Stimulated activated CD8-positive, alpha-beta memory T cell treated with anti-CD3 and anti-CD28 coated beads, Interleukin-7, amount 100 ng/mL, for 24 hours (primary cell): ENCODE measurements at places on chromosomes 13 and 19.

GRCh38 chr19:3250675-3251074, 26.2 kb downstream of the CELF5 start:
- DNase-seq, result no peak

DNA sequence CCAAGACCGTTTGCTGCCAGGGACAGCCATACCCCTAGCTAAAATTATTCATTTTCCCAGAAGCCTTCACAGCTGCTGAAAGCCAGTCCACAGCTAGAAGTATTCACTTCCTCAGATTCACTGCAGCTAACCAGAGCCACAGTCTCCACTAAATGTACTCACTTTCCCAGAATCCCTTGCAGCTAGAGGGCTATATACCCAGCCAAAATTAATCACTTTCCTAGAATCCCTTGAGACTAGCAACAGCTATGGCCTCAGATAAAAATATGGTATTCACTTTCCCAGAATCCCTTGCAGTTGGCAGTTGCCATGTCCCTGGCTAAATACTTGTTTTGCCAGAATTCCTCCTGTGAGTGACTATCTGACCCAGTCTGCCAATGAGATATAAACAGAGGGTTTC, 13.8 kb upstream of the MEIS3 start:
- no peak for DNase-seq

- DNase-seq, result no peak
These were observed 7.4 kb upstream of the ZNRF4 start for GRCh38 chr19:5447700-5448311.

- no peak for DNase-seq
These were observed 1.8 kb downstream of the ABHD13 start for GRCh38 chr13:108220041-108220440.

DNA sequence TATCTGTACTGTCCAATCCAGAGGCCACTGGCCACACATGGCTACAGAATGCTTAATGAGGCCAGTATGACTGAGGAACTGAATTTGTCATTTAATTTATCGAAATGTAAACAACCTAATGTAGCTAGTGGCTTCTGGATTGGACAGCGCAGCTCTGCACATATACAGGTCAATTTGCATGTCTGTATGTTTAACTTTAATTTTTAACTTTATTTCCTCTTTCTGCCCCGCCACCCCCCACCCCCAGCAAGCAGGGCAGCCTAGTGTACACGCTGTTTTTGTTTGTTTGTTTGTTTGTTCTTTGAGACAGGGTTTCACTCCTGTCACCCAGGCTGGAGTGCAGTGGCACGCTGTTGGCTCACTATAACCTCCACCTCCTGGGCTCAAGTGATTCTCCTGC, 15.5 kb downstream of the ZSWIM9 start:
- DNase-seq, result no peak

- no peak for DNase-seq
These were observed 23.8 kb downstream of the PEPD start for GRCh38 chr19:33497778-33498175.

GRCh38 chr13:113220141-113220598, 10.8 kb downstream of the CUL4A start:
- DNase-seq, result no peak

DNA sequence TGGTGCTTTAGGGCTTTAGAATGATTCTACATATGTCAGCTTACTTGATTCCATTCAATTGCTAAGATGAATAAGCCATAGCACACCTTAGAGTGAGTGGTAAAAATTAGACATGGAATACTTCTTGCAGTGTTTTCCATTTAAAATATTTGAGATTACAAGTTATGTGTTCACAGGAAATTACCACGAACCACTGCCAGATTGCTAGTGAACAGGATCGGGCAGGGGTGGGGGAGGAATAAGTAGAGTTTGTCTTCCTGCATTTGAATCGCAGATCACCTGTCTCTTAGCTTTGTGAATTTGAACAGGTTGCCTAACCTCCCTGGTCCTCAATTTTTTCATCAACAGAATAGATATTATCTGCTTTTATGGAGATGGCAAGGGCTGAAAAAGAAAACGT, 124.6 kb downstream of the GGACT start:
- no peak for DNase-seq
